ENCODE measurements at places on chromosomes 6 and 20.

DNA sequence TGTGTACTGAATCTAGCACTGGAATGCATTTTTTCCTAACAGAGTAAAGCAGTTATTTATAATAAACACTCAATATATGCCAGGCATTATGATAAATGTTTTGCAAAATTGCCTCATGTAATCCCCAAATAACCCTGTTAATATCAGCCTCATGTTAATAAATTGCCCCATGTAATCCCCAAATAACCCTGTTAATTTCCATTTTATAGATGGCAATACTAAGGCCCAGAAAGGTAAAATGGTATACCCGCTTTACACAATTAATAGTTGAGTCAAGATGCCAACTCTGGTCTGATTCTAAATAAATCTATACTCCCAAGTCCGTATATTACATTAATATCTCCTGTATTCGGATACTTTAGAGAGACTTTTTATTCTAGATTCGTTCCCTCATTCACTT, 6.3 kb downstream of the MYB start:
- no peak for DNase-seq

- peak; percentile 88 for DNase-seq
Measured at GRCh38 chr6:161038229-161039031, 46.9 kb downstream of the MAP3K4 start.

DNA sequence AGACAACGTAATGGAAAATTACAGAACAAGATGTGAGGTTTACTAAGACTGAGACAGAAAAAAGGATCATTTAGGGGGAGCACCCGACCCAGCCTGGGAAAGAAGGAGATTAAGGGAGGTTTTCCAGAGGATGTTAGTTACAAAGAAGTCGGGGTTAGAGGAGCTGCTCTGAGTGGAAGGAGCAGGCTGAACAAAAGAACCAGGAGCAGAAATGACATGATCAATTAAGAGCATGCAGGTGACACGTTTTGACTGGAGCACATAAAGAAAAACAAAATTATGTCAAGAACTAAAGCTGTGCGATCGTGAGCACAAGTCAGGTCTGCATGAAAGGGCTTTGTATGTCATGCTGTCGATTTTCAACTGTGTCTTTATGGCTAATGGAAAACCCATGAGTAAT, 417.3 kb upstream of the MARCKS start:
- DNase-seq: no peak

DNA sequence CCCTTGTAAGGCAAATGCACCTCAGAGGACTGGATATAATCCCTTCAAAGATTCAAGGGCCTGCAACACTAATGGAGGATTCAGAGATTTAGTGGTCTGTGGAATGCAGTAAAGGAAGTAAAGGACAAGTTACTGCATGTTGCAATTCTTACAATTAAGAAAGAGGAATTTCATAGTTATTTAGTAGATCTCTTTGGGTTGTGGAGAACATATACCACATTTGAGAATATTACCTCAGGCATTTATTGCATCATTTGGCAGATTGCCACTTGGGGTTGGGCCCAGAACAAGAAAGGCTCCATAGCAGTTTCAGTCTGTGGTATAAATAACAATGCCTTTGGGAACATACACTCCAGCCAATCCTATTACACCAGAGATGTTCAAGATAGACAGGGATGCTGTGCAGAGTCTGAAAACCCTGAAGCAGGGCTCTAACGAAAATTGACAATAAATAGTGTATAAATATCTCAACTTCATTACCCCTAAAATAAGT, 20.9 kb upstream of the EPM2A start:
- DNase-seq: peak; percentile 98

- DNase-seq: no peak
Measured at GRCh38 chr20:10557685-10558084, 116.1 kb downstream of the JAG1 start.

DNA sequence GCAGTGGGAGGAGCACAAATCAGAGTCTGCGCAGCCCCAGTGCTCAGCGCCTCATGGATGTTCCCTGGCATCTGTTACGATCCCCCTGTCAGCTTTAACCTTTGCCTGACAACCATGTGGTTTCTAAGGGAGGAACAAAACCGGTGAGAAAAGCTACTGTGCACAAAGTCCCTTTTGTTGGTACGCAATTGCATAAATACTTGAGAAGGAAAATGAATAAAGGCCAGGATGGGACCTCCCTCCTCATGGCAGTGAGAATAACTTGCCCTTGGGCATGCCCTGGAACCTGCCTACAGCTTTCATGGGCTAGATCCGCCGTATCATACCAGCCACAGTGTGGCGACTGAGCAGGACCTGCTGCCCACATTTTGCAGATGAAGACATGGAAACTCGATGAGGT, 81.0 kb downstream of the RIN2 start:
- DNase-seq: no peak

GRCh38 chr6:66985816-66986215, 1278.8 kb upstream of the EYS start:
- no peak for DNase-seq

DNA sequence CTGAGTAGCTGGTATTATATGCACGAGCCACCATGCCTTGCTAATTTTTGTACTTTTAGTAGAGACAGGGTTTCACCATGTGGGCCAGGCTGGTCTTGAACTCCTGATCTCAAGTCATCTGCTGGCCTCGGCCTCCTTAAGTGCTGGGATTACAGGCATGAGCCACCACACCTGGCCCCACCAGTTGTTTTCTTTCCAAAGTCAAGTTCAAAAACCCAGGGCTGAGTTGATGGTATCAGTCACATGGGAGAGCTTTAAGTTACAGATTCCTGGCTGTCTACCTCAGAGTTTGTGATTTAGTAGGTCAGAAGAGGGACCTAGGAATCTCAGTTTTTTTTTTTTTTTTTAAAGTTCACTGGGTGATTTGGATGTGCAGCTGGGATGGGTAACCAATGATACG, 107.7 kb downstream of the SCP2D1 start:
- DNase-seq: no peak

DNA sequence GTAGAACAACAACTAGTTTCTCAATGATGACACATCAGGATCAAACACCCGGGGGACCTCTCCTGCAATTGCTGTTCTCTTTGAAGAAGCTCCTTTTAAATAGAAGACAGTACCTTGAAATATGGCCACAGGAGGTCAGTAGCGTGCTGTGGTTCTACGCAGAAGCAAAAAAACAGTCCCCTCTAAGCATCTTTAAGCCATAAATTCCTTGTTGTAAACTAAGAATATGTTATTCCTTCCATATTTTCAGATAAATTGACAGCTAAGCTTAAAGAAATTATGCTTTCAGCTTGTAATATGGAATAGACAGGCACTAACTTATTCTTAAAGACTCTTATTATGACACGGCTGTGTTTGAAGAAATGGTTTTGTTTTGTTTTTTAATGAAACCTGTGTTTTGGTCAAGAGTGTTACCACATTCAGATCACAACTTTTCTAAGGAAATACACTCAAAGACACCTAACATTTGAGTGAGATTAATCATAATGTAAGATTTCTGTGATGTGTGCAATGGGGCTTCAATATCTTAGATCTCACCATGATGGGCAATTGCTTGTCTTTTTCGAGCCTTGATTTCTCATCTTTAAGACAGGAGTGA, 49.7 kb upstream of the IL20RA start:
- peak; percentile 84 for DNase-seq

GRCh38 chr6:26292709-26293108, 72.3 kb upstream of the BTN3A2 start:
- DNase-seq: no peak

DNA sequence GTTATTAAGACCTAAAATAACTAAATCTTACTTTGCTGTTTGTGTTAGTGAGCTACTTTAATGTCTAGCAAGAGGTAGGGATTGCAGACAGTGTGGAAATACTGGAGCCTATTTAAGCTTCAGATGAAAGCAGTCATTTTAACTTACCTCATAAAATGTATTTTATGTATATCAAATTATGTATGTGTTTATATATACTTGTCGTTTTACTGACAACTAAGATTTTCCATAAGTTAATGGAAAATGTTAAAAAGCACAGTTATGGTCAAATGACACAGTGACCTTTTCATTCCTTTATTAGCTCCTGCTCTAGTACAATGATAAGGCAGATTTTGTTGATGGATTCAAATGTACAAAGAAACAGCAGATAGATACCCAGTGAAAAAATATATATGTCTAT, 34.6 kb downstream of the QKI start:
- DNase-seq: peak; percentile 30

- no peak for DNase-seq
Measured at GRCh38 chr6:87897663-87898062, 150.0 kb upstream of the SPACA1 start.

DNA sequence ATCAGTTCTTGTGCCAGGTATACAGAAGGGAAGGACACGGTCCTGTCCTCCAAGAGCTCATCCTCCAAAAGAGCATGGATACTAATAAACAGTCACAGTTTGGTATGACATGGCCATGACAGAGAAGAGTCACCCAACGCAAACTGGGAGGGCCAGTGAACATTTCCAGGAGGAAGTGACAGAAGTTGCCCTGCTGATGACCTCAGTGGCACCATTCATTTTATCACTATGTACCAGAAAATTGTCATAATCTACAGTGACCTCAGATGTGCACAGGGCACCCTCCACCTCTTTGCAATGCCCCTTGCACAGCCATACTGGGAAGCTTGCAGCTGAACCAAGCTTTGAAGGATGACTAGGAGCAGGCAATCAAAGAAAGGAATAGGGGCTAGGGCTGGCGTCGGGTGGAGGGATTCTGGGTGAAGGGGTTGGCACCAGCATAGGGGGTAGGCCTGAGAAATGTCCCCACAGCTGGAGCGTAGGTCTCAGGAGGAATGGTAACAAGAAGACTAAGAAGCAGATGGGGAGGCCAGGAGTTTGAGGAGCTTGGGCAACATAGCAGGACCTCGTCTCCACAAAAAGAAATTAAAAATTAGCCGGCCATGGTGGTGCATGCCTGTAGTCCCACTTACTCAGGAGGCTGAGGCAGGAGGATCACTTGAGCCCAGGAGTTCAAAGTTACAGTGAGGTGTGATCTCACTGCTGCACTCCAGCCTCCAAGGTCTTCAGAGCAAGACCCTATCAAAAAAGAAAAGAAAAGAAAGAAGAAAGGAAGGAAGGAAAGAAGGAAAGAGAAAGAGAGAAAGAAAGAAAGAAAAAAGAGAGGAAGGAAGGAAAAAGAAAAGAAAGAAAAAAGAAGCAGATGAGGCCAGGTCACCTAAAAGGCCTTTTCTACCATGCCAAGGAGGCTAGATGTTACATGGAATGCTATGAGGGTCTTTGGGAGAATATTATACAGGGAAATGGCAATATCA, 65.3 kb upstream of the SNX9 start:
- DNase-seq: no peak

- DNase-seq: no peak
Measured at GRCh38 chr6:15243910-15244619, 1.8 kb upstream of the JARID2 start.

DNA sequence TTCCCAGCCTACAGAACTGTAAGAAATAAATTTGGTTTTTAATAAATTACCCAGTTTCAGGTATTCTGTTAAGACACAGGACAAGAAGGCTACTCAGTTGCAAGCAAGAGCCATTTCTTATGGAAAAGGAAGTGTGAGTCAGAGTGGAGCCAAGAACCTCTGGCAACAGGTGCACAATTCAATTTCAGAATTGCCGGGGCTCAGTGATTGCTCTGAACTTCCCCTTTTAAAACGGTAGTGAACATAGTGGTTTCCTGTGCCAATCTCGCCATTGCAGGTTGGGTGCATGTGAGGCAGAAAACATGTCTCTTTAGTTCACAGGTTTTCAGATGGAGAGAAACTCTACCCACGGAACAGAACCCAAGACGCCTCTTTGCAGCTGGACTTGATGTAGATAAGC, 16.4 kb downstream of the PIGT start:
- DNase-seq: no peak

- peak; percentile 94 for DNase-seq
Measured at GRCh38 chr20:13492001-13492481, 146.7 kb downstream of the TASP1 start.

GRCh38 chr6:122969999-122970533, 26.0 kb upstream of the CLVS2 start:
- no peak for DNase-seq

DNA sequence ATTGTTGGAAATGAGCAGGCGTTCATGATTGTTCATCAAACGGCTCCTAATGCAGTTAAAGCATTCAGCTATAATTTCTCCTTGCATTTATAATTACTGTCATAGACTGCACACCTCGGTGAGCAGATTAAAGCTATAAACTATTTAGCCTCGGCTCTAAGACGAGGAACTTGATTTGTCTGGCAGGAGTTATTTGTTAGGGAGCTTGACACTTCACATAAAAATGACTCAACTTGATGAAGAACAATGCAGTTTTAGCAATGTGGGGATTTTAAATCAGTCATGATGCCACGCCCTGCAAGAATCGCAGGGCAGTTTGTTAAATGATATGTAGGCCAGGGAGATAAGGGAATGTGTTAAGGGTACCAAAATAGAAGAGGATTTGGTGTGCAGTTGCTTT, 290.2 kb downstream of the TSHZ2 start:
- no peak for DNase-seq

DNA sequence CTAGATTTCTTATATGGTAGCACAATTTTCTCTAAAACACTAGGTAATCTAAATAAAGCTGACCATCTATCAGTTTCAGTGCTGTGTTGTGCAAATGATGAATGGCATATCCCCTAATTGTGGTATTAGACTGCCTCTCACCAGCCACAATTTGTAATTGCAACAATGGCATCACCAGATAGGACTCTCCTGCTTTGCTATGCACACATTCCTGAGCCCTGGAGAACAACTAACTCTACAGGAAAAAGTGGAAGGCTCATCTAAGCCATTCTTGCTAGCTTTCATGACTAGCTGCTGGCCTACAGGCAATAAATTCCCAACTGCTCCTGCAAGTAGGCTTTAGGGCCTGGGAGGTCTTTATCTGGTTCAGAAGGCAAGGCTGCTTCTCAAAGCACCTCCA, 974.1 kb downstream of the EYS start:
- no peak for DNase-seq

DNA sequence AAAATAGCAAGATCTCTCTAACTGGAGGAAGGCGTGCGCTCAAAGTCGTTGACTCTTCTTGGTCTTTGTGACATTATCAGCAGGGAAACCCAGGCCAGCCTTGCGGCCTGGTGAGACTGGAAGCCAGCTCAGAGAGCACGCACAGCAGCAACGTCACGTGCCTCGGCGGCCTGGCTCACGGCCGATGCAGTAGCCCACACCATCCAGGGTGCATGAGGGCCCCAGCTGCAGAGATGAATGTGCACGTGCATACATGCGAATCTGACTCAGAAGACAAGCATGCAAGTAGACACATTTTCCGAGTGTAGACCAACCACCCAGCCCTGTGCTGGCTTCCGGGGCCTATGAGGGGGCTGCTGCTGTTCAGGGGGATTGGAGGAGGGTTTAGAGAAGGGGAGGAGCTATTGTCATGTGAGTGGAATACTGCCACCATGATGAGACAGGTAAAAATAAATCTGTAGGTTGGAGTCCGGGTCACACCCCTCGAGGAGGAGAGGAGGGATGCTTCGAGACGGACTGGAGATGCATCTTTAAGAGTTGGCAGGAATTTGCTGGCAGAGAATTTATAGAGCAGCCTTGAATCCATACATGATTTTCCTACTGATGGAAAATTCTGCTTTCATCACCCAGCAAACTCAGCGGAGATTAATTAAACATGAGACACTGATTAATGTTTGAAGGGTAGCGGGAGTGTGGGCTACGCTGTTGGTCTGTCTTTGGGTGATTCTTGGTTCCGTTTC, 388.2 kb downstream of the CDH4 start:
- DNase-seq: no peak

- DNase-seq: peak; percentile 26
Measured at GRCh38 chr6:22149501-22150367, 147.1 kb downstream of the PRL start.

All from fibroblast of gingiva (primary cell).